Activated naive CD8-positive, alpha-beta T cell treated with anti-CD3 and anti-CD28 coated beads for 36 hours (primary cell): ENCODE measurements at places on chromosomes 4 and X. TPM values are rescaled to one million over a fixed set of nuclear protein-coding genes. Genes with fewer than 3 reads are reported as not detected.

Gene REELD1
- total RNA-seq = 0.20 TPM

DNA sequence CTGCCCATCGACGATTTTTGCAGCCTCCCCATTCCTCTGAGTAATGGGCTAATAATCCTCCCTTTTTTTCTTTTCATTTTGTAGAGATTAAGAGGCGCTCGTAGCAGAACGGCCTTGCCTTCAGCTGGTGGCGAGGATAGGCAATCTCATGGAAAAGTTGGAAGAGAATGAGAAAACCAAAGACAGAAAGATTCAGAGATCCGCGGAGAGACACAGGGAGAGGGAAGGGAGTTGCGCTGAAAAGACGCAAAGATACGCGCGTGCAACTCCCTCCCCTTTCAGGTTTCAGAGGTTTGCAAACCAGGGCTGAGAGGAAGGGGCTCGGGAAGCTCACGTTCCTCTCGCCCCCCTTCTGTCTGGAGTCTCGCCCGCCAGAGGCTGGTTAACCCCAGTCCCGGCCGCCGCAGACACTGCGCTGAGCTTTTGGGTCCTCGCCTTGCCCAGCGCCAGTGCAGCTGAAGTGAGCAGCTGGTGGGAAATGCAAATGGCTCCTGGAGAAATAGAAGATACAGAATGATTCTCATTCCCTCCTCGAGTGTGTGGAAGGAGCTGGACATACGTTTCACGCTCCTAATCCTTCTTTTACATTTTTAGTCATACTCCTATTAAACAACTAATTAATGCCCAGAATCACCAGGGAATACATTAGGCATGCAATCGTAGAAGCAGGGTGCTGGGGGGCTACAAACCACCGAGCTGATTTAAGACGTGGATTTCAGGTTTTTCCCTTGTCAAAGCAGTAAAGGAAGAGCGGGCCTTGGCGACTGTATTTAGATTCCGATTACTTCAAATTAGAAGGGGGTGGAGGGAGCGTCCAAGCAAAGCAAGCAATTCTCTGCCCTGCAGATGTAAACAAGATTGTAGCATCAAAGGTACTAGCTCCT, 16.6 kb upstream of the PITX2 start:
- no peak overlapping the region for H3K27ac ChIP-seq
- DNase-seq = no peak
- peaks cover 3% of the 10 kb centered on the region for H3K4me1 ChIP-seq
- no peak overlapping the region for H3K4me3 ChIP-seq
- H3K36me3 ChIP-seq = peaks cover 3% of the 10 kb centered on the region

DNA sequence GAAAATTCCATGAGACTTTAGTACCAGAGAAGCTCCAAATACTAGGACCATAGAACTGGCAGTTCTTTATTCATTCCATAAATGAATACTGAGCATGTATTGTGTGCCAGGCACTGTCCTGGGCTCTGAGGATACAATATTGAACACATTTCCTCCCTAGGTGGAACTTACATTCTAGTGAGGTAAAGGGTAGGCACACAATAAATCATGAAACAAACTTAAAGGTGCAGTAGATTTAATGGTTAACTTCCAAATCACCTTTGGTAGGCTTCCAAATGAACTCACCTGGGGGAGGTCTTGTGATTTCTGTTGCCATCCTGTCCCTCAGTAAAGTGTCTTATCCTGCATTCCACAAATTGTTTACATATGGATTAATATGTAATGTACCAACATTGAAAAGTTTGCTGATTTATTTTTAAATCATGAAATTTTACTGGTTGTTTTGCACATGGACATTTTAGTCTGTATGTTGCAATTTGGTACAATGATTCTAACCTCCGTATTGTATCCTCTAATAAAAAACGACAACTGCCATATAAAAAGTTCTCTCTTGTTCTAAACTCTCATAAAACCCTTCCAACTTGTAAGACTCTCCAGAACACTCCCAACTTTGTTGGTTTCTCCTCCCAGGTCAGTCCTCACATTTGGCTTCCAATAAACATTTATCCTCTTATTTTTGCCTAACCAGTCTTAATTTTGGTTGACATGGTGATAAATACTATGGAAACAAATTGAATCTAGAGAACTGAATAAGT, 4.5 kb upstream of the MAGEA11 start:
- H3K27ac ChIP-seq = no peak overlapping the region
- H3K4me1 ChIP-seq = no peaks in the 10 kb centered on the region
- no peak for DNase-seq
- H3K36me3 ChIP-seq = no peaks in the 10 kb centered on the region
- H3K4me3 ChIP-seq = no peak overlapping the region

DNA sequence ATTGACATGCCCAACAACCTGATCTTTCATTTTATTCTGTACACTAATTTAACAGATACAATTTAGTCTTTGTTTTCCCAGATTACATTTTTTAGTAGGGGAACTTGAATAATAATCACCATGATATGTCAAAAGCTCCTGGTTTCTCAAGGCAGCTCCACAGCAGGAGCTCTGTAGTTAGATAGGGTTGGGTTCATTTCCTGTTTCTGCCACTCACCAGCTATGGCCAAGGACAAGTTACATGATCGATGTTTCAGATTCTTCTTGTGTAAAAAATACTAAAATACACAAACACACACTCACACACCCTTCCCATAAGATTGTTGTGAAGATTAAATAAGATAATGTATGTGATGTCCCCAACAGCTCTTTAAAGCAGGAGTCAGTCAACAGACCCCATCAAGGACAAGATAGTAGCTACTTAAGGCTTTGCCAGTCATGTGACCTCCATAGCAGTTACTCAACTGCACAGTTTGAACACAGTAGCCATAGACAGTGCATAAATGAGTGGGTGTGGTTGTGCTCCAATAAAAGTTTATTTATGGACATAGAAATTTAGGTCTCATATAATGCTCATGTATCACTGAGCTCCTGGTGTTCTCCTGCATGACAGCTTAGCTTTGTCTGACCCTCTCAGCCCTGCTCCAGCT, 18.4 kb downstream of the GUCY1A1 start:
- no peaks in the 10 kb centered on the region for H3K4me1 ChIP-seq
- no peak overlapping the region for H3K27ac ChIP-seq
- H3K36me3 ChIP-seq = no peaks in the 10 kb centered on the region
